Activated T-helper 2 cell treated with anti-CD3 and anti-CD28 coated beads, Interferon-gamma antibody, Interleukin-2, Interleukin-4, amounts not matched to agents 10 μg/mL and 5 μg/mL and 100 μg/mL, durations not matched to agents 14 hours and 24 hours and 36 hours (primary cell): ENCODE measurements at places on chromosomes 2 and 18. TPM values are rescaled to one million over a fixed set of nuclear protein-coding genes. Genes with fewer than 3 reads are reported as not detected.

GRCh38 chr2:184367211-184367610, 231.1 kb upstream of the ZNF804A start:
- DNase-seq: no peak

DNA sequence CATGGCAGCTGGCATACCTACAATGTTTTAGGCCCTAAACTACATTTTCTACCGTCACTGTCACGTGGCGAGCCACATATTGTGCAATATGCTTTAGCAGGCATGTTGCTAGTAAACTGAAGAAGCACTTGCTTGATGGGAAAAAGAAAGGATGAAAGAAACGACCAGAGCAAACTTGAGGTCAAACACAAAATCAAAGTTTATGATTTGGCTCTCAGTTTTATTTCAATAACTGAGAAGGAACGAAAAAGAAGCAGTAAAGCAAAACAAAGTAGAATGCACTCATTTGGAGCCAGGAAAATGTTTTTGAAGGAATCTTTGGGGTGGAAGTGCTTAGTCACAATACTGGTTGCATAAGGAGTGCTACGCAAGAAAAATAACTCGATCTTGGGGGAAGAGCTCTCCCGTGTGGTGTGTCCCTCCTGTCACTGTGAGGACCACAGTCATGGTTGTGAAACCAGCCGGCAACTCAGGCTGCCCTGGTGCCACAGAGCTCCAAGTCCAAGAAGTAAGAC, 349.8 kb downstream of the RBM43 start:
- no peak for DNase-seq

Gene ASB18
- not detected in 2 replicates for total RNA-seq

Gene ARHGAP15
- 54.1 and 58.3 TPM in 2 replicates for total RNA-seq

DNA sequence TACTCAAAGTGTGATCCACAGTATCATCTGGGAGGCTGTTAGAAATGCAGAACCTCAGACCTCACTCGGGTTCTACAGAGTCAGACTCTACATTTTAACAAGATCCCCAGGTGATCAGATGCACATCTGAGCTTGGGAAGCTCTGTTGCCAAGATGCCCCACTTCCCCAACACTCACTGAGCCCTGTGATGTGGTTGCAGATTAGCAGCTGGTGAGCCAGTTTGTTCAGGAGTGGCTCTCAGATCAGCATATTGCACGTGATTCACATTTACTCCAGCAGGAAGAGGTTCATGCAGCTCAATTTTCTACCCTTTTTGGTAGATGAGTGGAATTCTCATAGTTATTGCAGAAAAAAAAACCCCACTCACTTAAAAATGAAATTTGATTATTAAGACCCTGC, 96.4 kb downstream of the VIT start:
- no peak for DNase-seq
